ENCODE measurements at places on chromosomes 16 and 17. TPM values are rescaled to one million over a fixed set of nuclear protein-coding genes. Genes with fewer than 3 reads are reported as not detected.

DNA sequence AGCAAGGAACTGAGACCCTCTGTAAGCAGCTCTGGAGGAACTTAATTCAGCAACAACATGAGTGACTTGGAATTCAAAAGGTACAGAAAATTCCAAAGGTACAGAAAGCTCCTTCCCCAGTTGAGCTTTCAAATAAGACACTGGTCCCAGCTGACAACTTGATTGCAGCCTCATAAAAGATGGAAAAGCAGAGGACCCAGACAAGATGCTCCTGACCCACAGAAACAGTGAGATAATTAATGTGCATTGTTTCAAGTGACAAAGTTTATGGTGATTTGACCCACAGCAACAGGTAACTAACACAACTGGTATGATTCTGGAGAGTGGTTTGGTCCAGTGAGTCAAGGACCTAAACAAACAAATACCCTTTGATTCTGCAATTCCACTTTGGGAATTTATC lies 15.2 kb upstream of the TMEM114 start:
- DNase-seq: no peak

- no peak for DNase-seq
Measured at GRCh38 chr17:58187675-58188074, 4.9 kb upstream of the EPX start.

DNA sequence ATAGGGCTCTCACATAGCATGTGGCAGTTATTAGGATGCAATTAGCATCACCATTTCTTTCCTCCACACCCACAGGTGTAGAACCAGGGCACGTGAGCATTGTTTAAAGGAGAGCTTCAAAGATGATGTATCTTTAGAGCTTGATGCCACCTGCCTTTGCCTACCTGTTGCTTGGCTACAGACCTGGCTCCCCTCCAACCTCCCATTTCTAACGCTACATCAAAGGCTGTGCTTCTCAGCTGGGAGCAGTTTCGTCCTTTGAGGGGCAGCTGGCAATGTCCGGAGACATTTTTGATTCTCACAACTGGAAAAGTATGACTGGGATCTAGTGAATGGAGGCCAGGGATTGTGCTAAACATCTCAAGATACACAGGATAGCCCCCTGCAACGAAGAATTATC lies 78.5 kb upstream of the CLEC3A start:
- no peak for DNase-seq

RAB37 gene
- 1.0 TPM for total RNA-seq

MTSS2 gene
- 38.1 TPM for total RNA-seq

- peak; percentile 48 for DNase-seq
Measured at GRCh38 chr17:75856062-75856756, 1.1 kb upstream of the WBP2 start.

DNA sequence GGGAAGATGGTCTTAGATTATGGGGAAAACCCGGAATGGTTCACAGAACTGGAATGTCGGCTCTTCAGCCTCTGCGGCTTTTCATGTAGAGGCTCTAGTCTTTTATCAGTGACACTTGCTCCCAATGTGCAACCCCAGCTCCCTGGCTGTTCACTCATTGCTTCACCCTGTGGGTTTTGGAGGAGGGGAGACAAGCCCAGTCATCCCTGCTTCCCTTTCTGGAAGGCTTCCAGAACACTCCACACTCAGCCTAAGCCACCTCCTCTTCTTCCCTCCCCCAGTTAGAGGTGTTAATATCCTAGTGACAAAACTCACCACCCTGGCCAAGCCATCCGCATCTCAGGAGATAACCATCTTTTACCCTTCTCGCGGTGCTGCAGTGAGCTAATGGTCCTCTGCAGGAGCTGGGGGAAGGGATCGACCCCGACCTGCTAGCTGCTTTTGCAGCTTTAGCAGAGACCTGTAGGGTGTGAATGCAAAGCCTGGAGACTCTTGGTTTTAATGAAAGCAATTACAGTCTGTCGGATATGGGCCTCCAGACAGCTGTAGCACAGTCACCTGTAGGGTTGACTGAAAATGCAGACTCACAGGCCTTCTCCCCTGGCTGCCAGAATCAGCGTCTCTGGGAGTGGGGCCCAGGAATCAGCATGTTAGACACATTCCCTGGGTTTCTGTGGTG lies 24.3 kb upstream of the LASP1NB start:
- DNase-seq: peak; percentile 95

DNA sequence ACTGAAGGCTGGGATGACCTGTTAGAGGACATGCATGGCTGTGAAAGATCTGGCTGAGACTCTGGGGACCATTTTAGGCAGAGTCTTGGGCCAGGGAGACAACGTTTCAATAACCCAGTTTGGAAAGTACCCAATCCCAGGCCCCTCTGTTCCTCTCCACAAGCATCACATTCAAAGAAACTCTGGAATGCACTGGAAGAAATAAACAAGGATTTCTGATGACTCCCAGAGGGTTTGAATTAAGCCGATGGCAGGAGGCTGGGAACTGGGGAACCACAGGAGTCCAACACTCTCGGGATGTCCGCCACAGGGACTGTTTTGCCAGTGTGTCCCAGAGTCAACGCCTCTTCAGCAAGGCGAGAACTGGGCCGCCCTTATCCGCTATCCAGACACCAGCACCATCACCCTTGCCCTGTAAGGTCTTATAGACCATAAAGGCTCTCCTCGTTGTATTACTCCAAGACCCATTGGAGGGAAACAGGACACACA lies 3.3 kb downstream of the PMP22 start:
- no peak for DNase-seq

GRCh38 chr17:8025176-8025911 lies 13.5 kb upstream of the ALOX15B start:
- DNase-seq: no peak

GRCh38 chr17:1222321-1222720 lies 42.5 kb upstream of the ABR start:
- DNase-seq: no peak

WFDC1 gene
- total RNA-seq: not detected

TNFRSF17 gene
- not detected for total RNA-seq

- no peak for DNase-seq
Measured at GRCh38 chr16:85524630-85525419, 88.3 kb upstream of the GSE1 start.

- no peak for DNase-seq
Measured at GRCh38 chr16:14304891-14305460, 233.9 kb downstream of the MRTFB start.

GRCh38 chr16:77564791-77565390 lies 130.1 kb upstream of the ADAMTS18 start:
- DNase-seq: no peak

GRCh38 chr16:29744541-29745101 lies 1.2 kb downstream of the C16orf54 start:
- no peak for DNase-seq

GP2 gene
- total RNA-seq: not detected

DNA sequence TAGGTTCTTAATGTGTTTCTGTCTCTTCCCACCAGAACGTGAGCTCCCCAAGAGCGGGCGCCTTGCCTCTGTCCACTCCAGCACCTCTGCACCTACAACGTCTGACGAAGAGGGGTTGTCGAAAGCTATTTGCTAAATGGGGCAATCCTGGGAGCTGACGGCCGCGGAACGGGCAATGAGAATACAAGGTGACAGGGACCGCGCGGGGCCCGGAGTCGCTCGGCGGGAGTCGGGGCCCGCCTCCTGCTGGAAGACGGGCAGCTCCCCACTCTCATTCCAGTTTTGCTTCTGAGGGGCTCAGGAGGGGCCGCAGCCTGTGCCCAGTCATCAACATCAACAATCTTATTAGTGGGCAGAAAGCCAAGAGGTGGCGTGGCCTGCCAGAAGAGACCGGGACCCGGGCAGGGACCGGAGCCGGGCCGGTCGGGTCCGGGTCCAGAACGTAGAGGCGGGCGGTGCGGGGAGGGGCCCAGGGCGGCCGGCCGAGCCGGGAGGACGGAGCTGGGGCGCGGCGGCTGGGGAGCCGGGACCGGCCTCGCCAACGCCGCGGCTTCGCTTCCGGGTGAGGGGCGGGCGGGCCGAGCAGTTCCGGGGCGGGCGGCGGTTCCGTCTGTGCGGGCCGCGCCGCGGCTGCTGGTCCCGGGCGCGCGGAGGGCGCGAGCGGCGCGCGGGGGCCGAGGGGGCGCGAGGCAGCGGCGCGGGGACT lies at the start of gene MOSMO:
Gene MOSMO (plus strand): TSS at position 603 of the 706 bp plus-strand sequence. CDS start 191 bp downstream, outside the sequence.
- peak; percentile 70 for DNase-seq

CCL14 gene
- total RNA-seq: 0.37 TPM

DNA sequence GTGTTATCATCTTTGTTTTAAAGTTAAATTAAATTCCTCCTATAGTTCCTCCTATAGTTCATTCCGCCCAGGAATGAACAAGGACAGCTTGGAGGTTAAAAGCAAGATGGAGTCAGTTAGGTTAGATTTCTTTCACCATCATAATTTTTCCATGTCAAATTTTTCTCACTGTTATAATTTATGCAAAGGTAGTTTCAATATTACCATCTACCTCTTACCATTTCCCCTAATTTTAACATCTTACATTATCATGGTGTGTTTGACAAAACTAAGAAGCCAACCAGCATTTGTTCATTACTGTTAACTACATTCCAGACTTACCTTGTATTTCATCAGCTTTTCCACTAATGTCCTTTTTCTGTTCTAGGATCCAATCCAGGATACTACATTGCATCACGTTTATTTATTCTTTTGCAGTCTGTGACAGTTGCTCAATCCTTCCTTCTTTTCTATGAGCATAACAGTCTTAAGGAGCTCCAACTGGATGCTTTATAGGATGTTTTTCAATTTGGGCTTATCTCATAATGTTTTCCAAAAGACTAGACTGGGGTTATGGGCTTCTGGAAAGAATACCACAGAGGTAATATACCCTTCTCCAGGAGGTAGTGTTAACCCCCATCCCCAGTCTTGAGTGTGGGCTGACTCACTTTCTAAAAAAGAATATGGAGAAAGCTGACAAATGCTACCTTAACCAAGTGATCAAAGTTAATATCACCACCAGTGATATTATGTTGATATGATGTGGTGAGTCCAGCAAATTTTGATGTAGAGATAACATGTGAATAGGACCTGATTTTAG lies 158.5 kb downstream of the PPM1E start:
- no peak for DNase-seq

- no peak for DNase-seq
Measured at GRCh38 chr16:66440970-66441369, 13.9 kb downstream of the BEAN1 start.

GRCh38 chr17:29623283-29623647 lies 553 bp upstream of the CORO6 start:
- DNase-seq: no peak

UTS2R gene
- not detected for total RNA-seq

DNA sequence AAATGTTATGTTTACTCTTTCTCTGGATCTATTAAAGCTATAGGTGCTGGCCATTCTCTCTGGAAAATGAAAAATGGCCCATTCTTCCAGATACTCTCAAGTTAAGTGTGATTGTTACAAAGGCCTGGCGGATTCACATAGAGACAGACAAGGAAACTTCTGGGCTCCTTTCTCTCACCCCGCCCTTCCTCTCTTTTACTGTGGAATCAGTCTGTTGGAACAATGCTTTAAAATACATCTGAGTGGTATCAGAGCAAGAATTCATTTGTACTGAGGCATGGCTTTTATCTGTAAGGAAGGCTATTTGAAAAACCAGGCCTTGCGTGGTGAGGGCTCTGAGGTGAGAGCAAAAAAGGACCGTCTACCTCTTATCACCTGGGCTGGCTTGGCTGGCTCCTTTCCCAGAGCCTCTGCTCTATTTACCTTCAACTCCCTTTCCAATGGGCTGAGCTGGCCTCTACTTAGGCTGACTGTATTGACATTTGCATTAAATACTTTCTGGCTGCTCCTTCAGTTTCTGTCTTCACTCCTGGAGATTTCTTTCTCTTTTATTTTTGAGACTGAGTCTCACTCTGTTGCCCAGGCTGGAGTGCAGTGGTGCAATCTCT lies 274.0 kb downstream of the PHKB start:
- peak; percentile 58 for DNase-seq

DNA sequence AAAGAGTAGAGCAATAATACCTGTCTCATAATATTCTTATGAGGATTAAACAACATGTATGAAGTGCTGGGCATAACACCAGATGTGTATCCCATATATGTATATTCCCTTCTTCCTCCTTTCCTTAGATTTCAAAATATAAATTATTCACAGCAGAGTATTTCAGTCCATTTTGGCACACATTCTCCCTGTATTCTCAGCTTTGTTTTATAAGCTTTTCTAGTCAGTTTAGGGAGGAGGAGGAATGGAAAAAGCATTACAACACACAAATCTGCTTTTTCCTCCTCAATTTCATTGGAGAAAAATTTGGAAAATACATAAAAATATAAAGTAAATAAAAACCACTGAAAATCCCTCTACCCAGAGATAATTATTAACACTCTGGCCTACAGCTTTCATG lies 46.6 kb upstream of the CORO6 start:
- DNase-seq: no peak

- no peak for DNase-seq
Measured at GRCh38 chr17:72115781-72116525, 4.9 kb upstream of the SOX9 start.

CCDC78 gene
- total RNA-seq: 22.9 TPM

DNA sequence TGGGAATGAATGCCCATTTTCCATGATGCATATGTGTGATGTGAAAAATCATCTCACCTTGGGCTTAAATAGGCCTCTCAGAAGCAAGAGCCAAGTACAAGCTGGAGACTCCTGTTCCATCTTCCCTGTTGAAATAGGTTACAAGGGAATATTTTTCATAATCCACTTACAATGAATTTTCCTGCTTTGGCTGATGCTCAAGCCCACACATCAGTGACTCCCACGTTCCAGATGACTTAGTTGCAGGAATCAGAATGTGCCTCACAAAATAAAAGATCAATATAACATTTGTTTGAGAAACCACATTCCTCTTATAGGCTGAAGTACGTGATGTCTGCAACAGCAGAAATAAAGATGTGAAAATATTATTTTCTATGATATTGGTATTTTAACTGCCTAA lies 24.1 kb downstream of the ANKFN1 start:
- no peak for DNase-seq

GRCh38 chr17:4948166-4948930 lies at the start of gene PFN1:
Gene PFN1 (minus strand): TSS chr17:4948530. CDS start chr17:4948394, 136 bp downstream.
- DNase-seq: peak; percentile 78

DNA sequence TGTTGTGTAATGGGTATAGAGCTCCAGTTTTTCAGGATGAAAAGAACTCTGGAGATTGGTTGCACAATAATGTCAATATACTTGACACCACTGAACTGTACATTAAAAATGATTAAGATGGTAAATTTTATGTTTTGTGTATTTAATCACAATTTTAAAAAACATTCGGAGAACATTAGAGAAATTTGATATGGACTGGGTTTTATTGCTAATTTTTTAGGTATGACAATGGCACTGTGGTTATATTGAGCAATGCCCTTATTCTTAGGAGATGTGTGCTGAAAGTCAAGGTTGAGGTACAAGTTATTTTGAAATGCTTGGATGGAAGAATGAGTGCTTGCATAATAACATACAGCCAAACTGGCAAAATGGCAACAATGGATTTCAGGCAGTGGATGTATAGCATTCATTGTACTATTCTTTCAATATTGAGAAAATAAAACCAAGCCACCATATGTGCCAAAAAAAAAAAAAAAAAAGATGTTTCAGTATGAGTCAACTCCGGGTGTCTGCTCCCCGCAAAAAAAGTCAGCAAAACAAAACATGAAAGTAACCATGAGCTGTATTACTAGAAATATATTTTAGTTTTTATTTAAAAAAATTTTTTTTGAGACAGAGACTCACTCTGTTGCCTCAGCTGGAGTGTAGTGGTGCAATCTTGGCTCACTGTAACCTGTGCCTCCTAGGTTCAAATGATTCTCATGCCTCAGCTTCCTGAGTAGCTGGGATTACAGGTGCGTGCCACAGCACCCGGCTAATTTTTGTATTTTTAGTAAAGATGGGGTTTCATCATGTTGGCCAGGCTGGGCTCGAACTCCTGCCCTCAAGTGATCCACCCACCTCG lies 19.8 kb downstream of the HOXB1 start:
- DNase-seq: no peak
